ENCODE measurements at places on chromosomes 1 and 21. TPM values are rescaled to one million over a fixed set of nuclear protein-coding genes. Genes with fewer than 3 reads are reported as not detected.

Gene LIN28A
- not detected for total RNA-seq

Gene OPTC
- total RNA-seq: not detected

DNA sequence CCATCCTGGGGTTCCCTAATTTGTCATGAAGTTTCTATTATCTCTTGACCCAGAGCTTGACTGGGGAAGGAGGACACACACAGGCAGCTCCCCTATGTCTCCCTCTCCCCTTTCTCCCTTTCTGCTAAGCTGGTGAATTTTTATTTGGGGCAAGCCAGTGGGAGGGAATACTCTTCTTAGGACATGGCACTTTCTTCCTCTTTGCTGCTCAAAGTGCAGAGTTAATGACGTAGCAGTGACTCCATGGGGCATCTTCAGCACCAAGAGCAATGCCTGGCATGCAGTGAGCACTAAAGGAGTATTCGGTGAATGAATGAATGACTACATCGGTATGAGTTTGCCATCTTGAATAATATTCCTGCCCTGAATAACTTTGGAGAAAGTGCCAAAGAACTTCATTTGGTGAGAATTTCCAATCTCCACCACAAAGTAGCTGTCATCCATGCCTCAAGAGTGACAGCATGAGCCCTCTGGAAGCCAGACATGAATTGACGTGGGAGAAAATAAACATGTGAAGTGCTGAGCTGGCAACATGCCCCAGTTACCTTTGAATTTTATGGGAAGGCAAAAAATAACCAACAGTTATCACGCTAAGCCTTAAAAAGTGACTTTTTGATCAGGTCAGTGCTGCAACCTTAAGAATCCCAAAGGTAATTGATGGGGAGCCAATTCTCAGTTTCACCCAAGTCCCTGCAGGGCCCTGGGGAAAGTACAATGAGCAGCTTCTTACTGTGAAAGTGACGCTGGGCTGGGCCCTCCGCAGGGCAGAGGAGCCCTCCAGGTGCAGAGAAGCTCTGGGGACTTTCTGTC is 22.1 kb upstream of the ATF3 start:
- DNase-seq: no peak

DNA sequence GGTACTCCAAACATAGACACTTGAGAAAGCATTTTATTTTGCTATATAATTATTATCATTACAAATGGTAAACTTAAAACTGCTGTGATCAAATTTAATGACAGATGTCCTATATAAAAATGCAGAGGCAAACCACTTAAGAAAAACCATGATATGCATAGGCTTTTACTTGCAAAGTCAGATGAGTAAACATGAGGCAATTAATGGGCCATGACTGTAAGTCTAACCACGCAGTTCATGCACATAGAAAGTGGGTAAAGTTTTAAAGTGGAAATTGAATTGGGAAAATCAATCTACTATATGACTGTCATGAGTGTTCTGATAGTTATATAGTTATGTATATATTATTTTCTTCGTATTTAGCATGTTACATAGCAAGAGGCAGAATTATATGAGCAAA is 219.2 kb downstream of the PTPRC start:
- DNase-seq: peak; percentile 81

GRCh38 chr1:5338466-5338865 is 653.8 kb downstream of the NPHP4 start:
- no peak for DNase-seq

GRCh38 chr1:222794656-222795474 is 20.0 kb upstream of the DISP1 start:
- peak; percentile 32 for DNase-seq

GRCh38 chr1:51192213-51192843 is 43.7 kb upstream of the RNF11 start:
- peak; percentile 72 for DNase-seq

DNA sequence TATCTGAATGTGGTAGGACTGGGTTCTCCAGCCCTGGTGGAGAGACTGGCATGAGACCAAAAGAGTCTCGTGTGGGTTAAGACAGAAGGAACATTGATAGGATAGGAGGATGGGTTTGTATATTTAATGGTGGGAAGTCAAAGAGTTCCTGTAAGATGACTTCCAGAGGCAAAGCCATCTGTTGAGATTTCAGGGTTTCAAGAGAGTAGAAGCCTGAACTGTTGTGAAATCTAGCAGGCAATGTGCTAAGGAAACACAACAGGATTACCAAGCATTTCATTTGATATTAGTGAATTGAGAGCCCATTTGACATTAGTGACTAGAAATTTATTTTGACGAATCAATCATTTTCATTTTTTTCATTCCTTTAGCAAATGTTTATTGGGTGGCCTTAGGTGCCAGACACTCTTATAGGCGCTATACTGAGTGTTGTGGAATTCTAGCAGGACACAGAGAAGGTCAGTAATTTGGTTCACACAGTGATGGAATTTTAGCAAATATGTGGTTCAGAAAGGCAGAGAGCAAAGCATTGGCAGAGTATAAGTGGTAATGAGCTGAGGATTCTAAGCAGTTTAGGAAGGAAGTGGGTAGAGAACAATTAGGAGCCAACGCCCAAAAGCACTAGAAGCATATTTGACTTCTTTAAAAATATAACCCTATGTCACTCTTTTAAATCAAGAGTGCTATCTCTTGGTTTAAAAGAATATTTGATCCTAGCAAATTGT is 149.3 kb downstream of the AK5 start:
- DNase-seq: no peak

DNA sequence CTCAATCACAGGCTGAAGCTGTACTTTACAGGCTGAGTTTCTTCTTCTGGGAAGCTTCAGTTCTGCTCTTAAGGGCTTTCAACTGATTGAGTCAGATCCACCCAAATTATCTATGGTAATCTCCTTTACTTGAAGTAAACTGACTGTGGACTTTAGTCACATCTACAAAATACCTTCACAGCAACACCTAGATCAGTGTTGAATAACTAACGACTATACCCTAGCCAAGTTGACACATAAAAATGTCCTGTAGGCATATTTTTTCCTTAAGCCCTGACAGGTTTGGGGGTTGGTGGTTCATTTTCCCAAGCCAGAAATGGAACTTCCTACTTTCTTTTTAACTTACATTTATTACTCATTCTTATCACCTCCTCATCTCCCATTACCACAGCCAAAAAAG is 42.9 kb upstream of the PRKACB start:
- DNase-seq: peak; percentile 16

Gene RUNX3
- total RNA-seq: not detected

DNA sequence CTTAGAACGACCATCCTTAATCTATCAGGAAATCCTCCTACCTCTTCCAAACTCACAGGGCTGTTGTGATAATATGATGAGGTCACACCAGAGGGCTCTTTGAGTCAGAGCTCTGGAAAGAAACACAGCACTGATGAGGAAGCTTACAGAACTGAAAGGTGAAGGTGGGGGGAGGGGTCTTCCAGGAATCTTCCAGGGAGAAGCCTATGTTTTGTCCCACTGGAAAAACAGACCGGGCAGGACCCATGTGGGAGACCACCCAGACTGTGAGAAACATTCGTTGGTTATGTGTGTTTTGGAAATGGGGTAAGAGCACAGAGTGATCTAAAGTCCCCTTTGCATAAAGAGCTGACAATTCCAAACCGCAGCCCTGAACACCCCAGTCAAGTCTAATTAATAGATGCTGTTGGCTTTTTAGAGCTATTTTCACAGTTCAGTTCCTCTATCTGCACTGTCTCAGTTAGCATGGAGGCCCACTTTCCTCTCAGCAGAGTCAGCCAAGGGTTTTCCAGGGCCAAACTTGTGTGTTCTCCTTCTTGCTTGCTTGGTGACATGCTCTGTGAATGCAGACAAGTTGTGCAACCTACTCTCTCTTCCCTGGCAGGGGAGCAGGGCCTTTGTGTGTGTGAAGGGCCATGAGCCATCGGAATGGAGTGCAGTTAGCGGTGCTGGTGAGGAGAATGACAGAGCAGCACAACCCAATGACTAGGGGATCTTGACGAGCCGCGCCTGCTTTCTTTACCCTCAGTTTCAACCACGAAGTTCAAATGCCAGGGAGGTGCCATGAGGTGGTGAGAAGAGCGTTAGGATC is 12.3 kb downstream of the PHLDA3 start:
- DNase-seq: peak; percentile 97

Gene VSIG8
- not detected for total RNA-seq

Gene SPRR2F
- total RNA-seq: not detected

Gene FCRL4
- total RNA-seq: not detected

DNA sequence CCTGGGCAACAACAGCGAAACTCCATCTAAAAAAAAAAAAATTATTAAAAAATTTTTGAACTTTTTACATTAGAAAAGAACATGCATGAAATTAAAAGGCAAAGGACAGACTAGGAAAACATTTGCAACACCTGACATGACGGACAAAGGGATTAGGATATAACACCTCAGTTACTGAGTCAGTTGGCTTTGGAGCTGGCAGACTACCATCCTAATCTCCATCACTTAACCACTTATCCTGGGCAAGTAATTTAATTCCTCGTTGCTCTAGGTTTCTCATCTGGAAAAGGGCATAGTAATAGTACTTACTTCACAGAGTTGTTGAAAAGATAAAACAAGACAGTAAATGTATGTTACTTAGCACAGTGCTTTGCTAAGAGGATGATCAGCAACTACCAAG is 11.9 kb downstream of the HECTD3 start:
- no peak for DNase-seq

- no peak for DNase-seq
Measured at GRCh38 chr21:37896788-37897187, 19.5 kb downstream of the KCNJ6 start.

- DNase-seq: no peak
Measured at GRCh38 chr1:97089173-97089572, 367.6 kb downstream of the PTBP2 start.

GRCh38 chr1:161988413-161988812 is 35.3 kb downstream of the OLFML2B start:
- DNase-seq: no peak

DNA sequence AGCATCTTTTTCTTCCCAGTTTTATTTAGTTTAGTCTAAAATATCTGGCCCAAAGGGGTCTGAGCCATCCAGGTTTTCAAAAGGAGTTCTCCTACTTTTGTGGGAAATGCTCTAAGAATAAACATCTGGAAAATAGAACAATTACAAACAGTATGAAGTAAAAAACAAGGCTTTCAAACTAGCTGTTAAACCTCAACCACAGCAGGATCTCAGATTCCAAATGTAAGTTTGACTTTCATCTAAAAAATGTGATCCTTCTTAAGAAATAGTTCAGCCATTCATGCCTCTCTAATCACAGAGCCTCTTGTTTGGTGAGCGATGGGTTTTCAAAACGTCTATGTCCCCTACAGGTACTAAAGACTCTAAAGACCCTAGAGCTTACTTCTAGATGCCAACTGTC is 413.5 kb downstream of the DUSP10 start:
- DNase-seq: no peak

- DNase-seq: no peak
Measured at GRCh38 chr1:51559064-51559500, 40.0 kb upstream of the EPS15 start.

- DNase-seq: peak; percentile 67
Measured at GRCh38 chr1:43853161-43853921, 80.3 kb upstream of the ARTN start.

Gene HLX
- 0.35 TPM for total RNA-seq

- peak; percentile 95 for DNase-seq
Measured at GRCh38 chr1:51792864-51793263, 85.7 kb downstream of the NRDC start.

- DNase-seq: no peak
Measured at GRCh38 chr21:28299946-28300345, 692.7 kb downstream of the LTN1 start.

Gene CLCA4
- not detected for total RNA-seq

- DNase-seq: no peak
Measured at GRCh38 chr21:31287201-31287600, 56.9 kb downstream of the TIAM1 start.

GRCh38 chr1:201584471-201585092 is 45.7 kb downstream of the NAV1 start:
- DNase-seq: peak; percentile 39

Gene CDCA8
- total RNA-seq: 1.3 TPM

DNA sequence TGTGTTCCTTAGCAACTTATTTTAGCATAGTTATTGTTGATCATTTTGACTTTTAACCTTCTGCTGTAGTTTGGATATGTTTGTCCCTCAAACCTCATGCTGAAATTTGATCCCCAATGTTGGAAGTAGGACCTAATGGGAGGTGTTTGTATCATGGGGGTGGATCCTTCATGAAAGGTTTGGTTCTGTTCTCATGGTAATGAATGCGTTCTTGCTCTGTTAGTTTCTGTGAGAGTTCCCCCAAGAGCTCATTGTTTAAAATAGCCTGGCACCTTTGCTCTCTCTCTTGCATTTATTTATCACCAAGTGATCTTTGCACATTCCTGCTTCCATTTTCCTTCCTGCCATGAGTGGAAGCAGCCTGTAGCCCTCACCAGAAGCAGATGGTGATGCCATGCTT is 372.1 kb upstream of the VAMP3 start:
- no peak for DNase-seq

DNA sequence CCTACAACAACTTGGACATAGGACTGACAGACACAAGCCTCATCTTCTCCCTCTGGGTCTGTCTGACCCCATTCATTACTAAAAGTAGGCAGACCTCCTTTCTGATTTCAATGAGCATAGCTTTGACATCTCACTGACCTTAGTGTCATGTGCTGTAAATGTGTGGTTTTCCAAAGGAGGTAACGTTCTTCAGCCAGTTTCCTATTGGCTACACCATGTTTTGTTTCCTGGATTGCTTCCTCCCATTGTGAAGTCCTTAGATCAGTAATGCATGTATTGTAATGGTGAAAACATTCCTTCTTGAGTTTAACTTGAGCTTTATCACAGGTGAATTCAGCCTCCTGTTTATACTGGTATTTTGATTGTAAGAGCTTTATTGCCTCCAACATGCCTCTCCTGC is 20.6 kb downstream of the STXBP3 start:
- DNase-seq: no peak

Gene TNFRSF18
- 0.50 TPM for total RNA-seq

DNA sequence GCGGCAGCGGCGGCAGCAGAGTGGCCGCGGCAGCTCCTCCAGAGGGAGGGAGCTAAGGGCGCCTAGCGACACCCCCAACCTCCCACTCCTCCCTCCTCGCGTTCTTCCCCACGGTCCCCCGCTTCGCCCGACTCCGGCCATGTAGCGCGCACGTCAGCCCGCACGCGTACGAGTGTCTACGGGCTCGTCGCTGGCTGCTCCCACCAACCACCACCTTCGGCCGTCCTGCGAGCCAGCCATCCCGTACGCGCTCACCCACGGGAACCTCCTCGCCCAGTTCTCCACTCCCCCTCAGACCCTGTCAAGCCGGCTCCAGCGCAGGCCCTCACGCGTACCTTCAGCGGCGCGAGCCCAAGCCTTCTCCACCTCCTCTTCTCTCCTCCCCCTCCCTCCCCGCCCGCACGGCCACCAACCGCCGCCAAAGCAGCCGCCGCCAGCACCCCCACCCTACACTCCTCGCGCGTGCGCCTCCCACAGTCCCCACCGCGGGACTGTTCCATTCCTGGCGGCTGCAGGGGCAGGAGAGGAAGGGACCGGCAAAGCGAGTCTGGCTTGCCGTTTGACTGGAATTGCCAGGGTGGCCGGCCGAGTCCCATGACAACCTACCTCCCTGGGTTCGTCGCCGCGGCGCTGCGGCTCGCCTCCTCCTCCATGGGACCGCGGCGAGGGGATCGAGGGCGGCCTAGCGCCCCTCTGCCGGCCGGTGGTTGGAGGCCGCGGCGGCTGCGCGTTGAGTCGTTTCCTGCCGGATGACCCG is at the start of gene YY1AP1:
Gene YY1AP1, minus strand, starts transcription at position 451 of the 757 bp plus-strand sequence. CDS start 8,338 bp downstream, outside the sequence.
- peak; percentile 54 for DNase-seq

- DNase-seq: no peak
Measured at GRCh38 chr1:71015745-71016144, 31.9 kb downstream of the PTGER3 start.

Gene TGFB2
- total RNA-seq: 47.4 TPM

Gene IFI44
- total RNA-seq: 19.6 TPM
